ENCODE measurements at places on chromosomes 5 and 9.

GRCh38 chr5:175060257-175060656, 335.9 kb downstream of the MSX2 start:
- no peak for DNase-seq

DNA sequence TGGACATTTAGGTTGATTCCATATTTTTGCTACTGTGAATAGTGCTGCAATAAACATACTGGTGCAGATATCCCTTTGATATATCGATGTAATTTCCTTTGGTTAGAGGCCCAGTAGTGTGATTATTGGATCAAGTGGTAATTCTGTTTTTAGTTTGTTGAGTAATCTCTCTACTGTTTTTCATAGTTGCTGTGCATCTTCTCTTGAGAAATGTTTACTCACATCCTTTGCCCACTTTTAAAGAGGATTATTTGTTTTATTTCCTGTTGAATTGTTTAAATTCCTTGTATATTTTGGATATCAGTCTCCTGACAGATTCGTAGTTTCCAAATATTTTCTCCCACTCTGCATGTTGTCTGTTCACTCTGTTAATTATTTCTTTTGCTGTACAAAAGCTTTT, 352.6 kb upstream of the TARS1 start:
- DNase-seq, result no peak

GRCh38 chr9:131277287-131277909, 1.1 kb upstream of the FAM78A start:
- DNase-seq, result peak; percentile 79

GRCh38 chr5:132751444-132751843, 4.2 kb downstream of the CCNI2 start:
- no peak for DNase-seq

- no peak for DNase-seq
Measured at GRCh38 chr9:81543695-81544094, 145.7 kb downstream of the TLE1 start.

DNA sequence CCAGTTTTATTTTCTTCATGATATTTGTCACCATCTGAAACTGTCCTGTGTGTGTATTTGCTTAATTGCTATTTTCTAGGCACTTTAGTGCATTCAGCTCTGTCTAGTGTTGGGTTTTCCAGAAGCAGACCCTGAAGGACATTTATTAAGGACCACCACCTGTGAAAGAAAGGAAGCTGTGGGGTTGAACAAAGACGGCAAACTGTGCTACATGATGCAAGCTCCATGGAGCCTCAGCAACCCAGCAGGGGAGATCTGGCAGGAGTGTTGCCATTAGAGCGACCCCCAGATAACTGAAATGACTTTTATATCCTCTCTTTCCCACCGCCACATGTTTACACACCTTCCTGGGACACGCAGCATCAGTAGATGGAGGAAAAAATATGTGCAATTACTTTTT, 125.5 kb downstream of the GABRB2 start:
- DNase-seq, result no peak
